ENCODE measurements at places on chromosomes 6 and 20. TPM values are rescaled to one million over a fixed set of nuclear protein-coding genes. Genes with fewer than 3 reads are reported as not detected.

DEFB112 gene
- polyA plus RNA-seq, result not detected

MRS2 gene
- 19.9 TPM for polyA plus RNA-seq

SOX18 gene
- not detected for polyA plus RNA-seq

HTR1E gene
- polyA plus RNA-seq, result not detected

PLCB1 gene
- 16.4 TPM for polyA plus RNA-seq

PLAGL2 gene
- 5.9 TPM for polyA plus RNA-seq

EDN3 gene
- not detected for polyA plus RNA-seq

TMEM217 gene
- polyA plus RNA-seq, result 7.8 TPM

ABHD12 gene
- polyA plus RNA-seq, result 33.6 TPM

PEX7 gene
- 6.7 TPM for polyA plus RNA-seq

CYP39A1 gene
- not detected for polyA plus RNA-seq

MMP24 gene
- polyA plus RNA-seq, result 0.45 TPM

SLC17A3 gene
- not detected for polyA plus RNA-seq

C4A gene
- 7.5 TPM for polyA plus RNA-seq

QKI gene
- polyA plus RNA-seq, result 165 TPM

GPR63 gene
- polyA plus RNA-seq, result 1.6 TPM

DNMT3B gene
- polyA plus RNA-seq, result 1.9 TPM

HLA-F gene
- 0.12 TPM for polyA plus RNA-seq

RSPO3 gene
- polyA plus RNA-seq, result not detected

TSBP1 gene
- polyA plus RNA-seq, result not detected

ALDH8A1 gene
- polyA plus RNA-seq, result 0.35 TPM

PLTP gene
- polyA plus RNA-seq, result 105 TPM

GJA10 gene
- not detected for polyA plus RNA-seq

HLA-E gene
- polyA plus RNA-seq, result 127 TPM

ULBP1 gene
- 2.6 TPM for polyA plus RNA-seq

FAM217A gene
- not detected for polyA plus RNA-seq

DNAH8 gene
- polyA plus RNA-seq, result not detected

MYCT1 gene
- polyA plus RNA-seq, result 0.25 TPM

ALDH5A1 gene
- polyA plus RNA-seq, result 0.35 TPM

RIPOR3 gene
- 11.5 TPM for polyA plus RNA-seq

POU5F1 gene
- polyA plus RNA-seq, result not detected

TMC2 gene
- polyA plus RNA-seq, result not detected

PNLDC1 gene
- 0.19 TPM for polyA plus RNA-seq

DDX43 gene
- polyA plus RNA-seq, result 0.21 TPM

RBPJL gene
- not detected for polyA plus RNA-seq

CDSN gene
- not detected for polyA plus RNA-seq

SYNGAP1 gene
- 5.3 TPM for polyA plus RNA-seq

REPS1 gene
- 30.5 TPM for polyA plus RNA-seq

ACOT8 gene
- polyA plus RNA-seq, result 27.0 TPM

Measured in AG04450 (cell line).